ENCODE measurements at places on chromosomes 7 and 10. TPM values are rescaled to one million over a fixed set of nuclear protein-coding genes. Genes with fewer than 3 reads are reported as not detected.

The ELFN1 gene
- 0.51 TPM for total RNA-seq

The EPHA1 gene
- total RNA-seq: under 0.01 TPM

The MAD1L1 gene
- total RNA-seq: 31.8 TPM

The CNTNAP2 gene
- not detected for total RNA-seq

The TPST1 gene
- 189 TPM for total RNA-seq

The UTF1 gene
- not detected for total RNA-seq

The HOGA1 gene
- total RNA-seq: 1.5 TPM

The CTAGE4 gene
- 0.17 TPM for total RNA-seq

The NRCAM gene
- total RNA-seq: 2.1 TPM

The GRM8 gene
- total RNA-seq: not detected

The CPN1 gene
- total RNA-seq: not detected

The NFE2L3 gene
- 5.4 TPM for total RNA-seq

The ELOVL3 gene
- 0.66 TPM for total RNA-seq

The PARP12 gene
- total RNA-seq: 24.9 TPM

The EPO gene
- not detected for total RNA-seq

The BCAP29 gene
- 64.7 TPM for total RNA-seq

The NEUROD6 gene
- total RNA-seq: not detected

The PNLIPRP1 gene
- total RNA-seq: not detected

The MLXIPL gene
- 0.51 TPM for total RNA-seq
